ENCODE measurements at places on chromosomes 5 and 9.
A peak's percentile ranks its signal among the peaks of the same experiment; 100 is the strongest.

DNA sequence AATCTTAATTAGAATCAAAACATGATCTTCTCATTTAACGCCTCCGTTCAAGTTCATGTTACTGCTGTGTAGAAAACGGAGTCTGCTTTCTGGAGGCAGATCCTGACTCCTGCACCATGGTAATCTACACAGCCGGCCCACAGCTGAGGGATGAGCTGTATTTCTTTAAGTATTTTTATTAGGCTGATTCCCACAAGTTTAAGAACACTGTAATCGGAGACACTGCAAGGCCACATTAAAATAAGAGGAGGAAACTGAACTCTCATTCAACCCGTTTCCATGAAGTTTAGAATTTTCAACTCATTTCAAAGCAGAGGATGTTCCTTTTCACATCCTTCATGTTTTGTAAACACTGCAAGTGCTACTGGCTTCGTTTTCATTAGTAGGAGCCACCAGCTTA, 372.2 kb downstream of the NFIB start:
- no peak for DNase-seq

- no peak for DNase-seq
Measured at GRCh38 chr5:82387001-82387818, 109.1 kb upstream of the RPS23 start.

DNA sequence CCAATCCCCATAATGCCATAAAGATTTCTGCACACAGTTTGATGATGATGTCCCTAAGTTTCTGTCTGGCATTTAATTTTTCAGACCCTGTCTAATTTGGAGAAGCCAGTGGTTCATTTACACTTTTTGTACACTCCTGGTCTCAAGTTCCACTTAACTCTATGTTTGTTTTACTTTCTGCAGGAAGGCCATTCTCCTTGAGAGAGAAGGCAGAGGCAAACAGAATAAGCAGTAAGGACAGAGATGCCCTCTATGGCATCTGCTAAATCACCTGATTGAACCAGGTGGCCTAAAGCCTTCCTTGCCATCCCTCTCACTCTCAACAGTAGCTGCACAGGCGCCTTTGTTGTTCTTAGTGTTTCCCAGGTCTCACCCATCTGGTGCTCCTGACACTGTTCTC, 86.1 kb upstream of the LRRTM2 start:
- DNase-seq, result no peak

- DNase-seq, result no peak
Measured at GRCh38 chr5:176716320-176716719, 69.0 kb downstream of the TSPAN17 start.

- no peak for DNase-seq
Measured at GRCh38 chr9:132545578-132545977, 36.8 kb upstream of the BARHL1 start.

DNA sequence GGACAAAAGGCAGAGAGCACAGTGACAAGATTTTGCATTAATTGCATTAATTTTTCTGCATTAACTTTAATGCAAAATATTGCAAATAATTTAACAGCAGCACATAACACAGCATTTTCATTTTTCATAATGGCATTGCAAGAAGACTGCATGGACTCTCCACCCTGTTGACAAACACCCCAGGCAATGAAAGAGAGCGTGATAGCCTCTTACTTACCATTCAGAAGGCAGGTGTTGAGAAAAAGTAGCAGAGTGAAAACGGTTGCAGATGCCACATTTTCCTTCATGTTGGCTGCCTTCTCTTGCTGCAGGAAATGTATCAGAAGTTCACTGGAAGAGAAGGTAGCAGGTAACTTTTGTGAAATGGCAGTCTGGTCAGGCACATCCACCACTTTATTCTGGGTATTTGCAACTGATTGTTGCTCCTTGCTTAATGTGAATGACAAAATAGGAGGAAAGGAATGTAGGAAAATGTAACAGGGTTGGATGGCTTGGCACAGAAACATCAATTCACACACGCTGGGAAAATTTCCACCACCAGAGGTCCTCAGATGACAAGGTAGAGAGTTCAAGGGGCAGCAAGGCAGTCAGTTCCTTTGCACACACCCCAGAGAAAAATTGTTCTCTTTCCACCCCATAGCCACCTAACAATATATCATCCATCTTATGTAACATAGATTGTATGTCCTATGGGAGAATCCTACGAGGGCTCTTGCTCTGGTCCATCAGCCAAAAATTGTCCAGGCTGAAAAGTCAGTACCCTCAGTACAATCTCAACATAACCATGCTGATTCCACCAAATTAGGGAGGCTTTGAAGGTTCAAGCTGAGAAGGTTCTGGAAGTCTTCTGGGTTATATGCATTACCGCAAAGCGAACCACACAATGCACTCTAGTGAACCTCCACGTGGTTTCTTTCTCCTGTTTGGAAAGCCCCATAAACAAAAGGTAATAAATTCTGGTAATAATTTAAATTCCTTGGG, 41.9 kb upstream of the AGXT2 start:
- DNase-seq, result peak; percentile 51

- no peak for DNase-seq
Measured at GRCh38 chr9:96509848-96510247, 59.9 kb downstream of the HABP4 start.

DNA sequence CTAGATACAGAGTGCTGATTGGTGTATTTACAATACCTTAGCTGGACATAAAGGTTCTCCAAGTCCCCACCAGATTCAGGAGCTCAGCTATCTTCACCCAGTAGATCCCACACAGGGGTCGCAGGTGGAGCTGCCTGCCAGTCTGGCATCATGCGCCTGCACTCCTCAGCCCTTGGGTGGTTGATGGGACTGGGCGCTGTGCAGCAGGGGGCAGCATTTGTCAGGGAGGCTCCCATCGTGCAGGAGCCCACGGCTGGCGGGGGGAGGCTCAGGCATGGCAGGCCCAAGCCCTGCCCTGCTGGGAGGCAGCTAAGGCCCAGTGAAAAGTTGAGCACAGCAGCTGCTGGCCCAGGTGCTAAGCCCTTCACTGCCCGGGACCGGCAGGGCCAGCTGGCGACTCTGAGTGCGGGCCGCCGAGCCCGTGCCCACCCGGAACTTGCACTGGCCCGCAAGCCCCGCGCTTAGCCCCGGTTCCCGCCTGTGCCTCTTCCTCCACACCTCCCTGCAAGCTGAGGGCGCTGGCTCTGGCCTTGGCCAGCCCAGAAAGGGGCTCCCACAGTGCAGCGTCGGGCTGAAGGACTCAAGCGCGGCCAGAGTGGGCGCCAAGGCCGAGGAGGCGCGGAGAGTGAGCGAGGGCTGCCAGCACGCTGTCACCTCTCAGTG, 314.1 kb upstream of the ATP10B start:
- DNase-seq, result no peak

DNA sequence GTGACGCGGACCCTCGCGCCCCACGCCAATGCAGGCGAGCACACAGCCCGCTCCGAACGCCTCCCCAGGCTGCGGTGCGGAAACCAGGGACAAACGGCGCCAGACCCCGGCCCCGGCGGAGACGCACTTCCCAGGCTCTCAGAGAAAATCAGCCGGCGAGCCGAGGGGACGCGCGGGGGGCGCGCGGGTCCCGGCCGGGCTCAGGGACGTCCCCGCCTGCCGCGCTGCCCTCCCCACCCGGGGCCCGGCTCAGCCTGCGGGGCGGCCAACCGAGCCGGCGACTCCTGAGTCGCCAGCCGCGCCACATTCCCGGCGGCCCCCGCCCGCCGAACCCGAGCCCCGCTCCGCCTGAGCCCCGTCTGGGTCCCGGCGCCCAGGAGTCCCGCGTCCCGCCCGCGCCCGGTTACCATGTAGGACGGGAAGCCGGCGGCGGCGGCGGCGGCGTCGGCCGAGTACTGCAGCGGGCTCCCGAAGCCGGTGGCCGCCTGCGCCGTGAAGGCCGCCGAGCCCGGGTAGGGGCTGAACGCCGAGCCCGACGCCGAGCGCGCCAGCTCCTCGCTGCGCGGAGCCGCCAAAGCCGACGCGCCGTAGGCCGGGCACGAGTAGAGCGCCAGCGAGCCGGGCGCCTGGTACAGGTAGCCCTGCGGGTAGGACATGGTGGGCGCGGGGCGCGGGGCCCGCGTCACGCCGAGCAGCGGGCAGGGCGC, 566 bp downstream of the IRX2 start:
- no peak for DNase-seq

DNA sequence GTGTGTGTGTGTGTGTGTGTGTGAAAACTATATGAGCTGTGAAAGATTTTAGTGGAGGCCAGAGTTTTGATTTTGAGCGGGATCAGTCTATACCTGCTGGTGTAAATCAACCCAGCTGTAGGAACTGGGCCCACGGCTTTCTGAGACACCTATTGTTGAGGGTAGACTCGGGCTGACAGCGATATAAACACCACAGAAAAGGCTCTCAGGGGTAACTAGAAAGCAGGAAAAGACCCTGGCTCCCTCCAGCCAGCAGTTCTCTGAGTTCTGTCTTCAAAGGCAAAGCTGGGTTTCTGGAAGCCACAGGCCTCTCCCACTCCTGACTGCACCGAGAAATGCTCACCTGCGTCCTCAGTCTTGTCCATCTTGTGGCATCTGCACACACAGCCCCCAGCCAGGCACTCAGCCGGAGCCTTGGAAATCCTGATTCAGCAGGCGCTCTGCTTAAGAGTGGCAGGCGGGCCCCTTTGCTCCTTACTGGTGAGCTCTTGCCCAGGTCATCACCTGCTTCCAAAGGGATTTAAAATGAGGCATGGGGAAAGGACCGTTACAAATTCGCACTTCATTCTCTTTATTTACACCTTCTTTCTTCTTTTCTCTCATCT, 223.3 kb downstream of the NDUFS4 start:
- DNase-seq, result no peak

- no peak for DNase-seq
Measured at GRCh38 chr9:103730866-103731265, 363.2 kb upstream of the SMC2 start.

DNA sequence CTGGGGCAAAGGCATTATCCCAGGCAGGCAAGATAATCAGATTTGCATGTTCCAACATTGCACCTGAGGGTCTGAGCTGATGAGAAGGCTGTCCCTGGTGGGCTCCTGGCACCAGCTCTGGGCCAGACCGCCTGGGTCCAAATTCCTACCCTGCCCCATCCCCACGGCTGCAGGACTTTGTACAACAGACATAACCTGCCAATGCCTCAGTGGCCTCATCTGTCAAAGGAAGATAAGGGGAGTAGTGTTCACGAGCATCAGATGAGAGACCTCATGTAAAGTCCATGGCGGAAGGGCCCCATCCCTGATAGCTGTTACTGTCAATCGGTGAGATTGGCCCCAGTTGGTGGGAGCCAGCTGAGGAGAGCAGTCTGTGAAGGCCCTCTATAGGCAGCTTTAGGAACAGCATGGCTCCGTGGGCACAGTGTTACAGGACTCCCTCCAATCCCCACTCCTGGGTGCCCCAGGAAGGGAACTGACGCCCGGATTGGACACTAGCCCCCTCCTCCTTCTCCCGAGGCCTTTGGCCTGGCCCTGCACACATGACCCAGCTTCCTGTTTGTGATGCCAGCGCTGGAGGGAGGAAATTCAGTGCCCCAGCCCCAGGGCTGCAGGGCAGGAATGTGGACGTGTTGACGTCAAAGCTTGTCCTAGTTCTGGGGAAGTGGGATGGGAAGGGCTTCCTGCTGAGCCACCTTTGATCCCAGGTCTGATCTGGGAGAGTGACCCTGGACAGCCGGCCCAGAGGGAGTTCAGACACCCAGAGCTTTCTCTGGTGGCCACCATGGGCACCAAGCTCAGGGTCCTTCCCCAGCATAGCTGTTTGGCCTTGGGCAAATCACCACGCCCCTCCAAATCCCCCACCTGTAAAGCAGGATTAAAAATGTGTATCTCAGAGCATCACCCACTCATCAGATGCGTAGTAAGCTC, 56.2 kb downstream of the DUSP1 start:
- peak; percentile 70 for DNase-seq

- DNase-seq, result no peak
Measured at GRCh38 chr5:138647261-138647788, 72.1 kb upstream of the HSPA9 start.

- DNase-seq, result no peak
Measured at GRCh38 chr5:133220851-133221674, 169.2 kb downstream of the HSPA4 start.

DNA sequence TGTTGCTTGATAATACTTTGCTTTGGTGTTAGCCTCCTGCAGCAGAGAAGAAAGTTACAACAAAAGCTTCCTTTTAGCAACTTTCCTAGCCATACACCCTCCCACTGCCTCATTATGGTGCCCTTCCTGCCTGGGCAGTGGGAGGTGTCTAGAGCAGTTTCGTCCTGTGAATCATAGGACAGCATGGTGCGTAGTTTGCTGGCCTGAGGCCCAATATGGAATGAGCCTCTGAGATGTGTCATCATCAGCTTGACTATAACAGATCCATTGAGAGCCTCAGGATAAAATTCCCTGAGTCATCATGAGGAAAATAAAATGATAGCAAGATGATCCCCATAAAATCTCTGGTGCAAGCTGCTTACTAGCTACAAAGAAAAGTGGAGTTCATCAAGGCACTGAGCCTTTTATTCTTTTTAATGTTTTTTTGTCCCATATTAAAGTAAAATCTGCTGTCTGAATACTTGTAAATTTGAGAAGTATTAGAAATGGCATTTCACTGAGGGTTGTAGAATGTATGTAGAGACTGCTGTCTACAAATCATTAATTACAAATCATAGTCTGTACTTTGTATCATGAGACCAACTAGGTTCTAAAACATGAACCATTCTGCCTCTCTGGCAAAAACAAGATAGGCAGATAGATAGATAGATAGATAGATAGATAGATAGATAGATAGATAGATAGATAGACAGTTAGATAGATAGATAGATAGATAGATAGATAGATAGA, 303.0 kb upstream of the PDE4D start:
- no peak for DNase-seq

DNA sequence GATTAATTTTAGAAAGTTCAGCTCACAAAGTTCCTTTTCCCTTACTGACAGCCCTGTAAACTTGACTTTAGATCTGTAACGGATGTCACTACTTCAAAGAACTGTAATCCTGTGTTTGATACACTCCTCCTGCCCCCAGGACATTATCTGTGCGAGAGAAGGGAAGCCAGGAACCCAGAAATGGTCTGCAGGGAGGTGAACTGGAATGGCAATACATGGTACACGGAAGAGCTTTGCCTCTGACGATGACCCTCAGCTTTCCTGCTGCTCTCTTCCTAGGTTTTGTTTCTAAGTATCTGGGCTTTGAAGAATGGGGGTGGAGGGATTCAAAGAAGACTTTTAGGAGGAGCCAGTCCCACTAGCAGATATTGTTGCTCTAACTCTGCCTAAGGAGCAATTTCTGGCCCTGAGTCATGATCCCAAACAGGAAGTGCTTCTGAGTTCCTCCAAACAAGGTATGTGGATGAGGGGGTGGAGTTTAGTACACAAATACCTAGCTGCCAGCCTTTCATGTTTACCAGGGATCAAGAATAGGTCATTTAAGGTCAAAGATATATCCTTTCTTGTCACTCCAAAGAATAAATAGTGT, 43.4 kb upstream of the TMC1 start:
- no peak for DNase-seq

DNA sequence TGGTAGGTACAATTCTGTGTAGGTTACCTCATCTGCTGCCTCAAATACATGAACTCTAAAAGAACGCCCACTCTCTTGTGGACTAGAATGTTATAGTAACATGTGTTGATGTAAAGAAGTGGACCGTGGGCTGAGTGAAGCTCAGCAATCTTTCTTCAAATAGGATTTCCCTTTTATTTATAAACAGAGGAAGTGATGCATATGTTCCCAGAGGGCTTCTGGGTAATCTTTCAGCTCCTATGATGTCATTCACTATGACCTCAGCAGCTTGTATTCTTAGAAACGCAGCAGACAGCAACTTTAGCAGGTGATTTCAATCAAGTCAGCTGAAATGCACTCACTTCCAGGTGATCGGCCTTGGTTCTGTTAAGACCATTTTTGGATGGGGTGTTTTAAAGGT, 14.4 kb downstream of the F2RL2 start:
- no peak for DNase-seq
